ENCODE measurements at places on chromosomes 12 and 14.

- DNase-seq, result no peak
Measured at GRCh38 chr12:20475542-20475941, 107.2 kb downstream of the PDE3A start.

DNA sequence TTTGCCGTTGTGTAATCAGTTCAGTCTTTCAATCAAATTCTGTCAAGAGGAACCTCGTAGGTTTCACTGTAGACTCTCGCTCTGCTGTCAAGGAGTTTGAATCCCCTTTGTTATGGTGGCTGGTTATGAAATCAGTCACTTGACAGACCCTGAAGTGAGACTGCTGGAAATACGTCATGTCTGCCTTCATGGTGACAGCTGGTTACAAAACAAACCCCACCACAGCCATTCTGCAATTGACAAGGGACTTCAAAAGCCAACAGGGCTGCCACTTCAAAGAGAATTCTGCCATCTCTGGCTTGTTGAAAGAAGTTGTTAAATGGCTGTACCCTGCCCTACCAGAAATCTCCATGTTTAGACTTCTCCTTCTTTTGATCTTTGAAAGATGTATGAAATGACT is 286.9 kb downstream of the ERC1 start:
- no peak for DNase-seq

GRCh38 chr12:104490850-104491249 is 34.1 kb downstream of the CHST11 start:
- DNase-seq, result no peak

- DNase-seq, result no peak
Measured at GRCh38 chr12:123752046-123752445, 10.1 kb upstream of the DNAH10 start.

GRCh38 chr12:131801254-131801866 is 26.8 kb upstream of the MMP17 start:
- DNase-seq, result no peak

DNA sequence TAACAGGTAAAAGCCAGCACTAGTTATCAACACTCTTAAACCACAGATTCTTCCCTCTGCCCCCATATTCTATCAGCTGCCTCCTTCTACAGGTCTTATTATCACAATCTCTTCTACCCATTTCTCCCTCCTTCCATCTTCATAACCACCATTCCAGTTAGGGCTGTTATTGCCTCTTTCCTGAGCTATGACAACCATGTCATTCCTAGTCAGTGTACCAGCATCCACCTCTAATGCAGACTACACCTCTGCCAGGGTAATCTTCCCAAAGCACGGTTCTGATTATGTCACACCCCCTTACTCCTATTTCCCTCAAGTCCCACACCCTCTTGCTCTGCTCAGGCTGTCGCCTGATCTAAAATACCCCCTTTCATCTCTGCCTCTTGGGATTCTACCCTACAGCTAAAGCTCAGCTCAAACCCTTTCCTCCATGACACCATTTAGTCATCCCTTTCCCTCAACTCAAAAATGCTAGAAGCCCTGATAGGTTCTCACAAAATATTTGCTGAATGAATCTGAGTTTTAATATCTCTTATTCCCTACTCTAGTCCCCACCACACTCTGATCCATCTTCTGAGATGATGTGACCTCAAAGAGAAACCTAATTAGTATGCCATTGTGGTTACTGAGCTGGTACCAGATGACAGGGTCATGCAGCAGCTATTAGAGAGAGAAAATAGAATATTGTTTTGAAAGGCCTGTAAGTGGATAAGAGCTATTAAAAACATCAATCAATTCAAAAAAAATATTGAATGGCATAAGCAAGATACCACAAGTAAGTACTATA is 11.7 kb downstream of the RACGAP1 start:
- no peak for DNase-seq

- DNase-seq, result no peak
Measured at GRCh38 chr12:24562771-24563431, 386.0 kb downstream of the BCAT1 start.

- no peak for DNase-seq
Measured at GRCh38 chr12:112645586-112645985, 146.0 kb upstream of the RPH3A start.

- DNase-seq, result no peak
Measured at GRCh38 chr12:1310653-1311052, 283.7 kb downstream of the FBXL14 start.
